Activated naive CD4-positive, alpha-beta T cell treated with Interleukin-2 at 50 U/mL for 16 hours (primary cell): ENCODE measurements at places on chromosomes 2 and 18.

GRCh38 chr2:234288974-234289455, 207.9 kb downstream of the ARL4C start:
- peak; percentile 75 for DNase-seq

GRCh38 chr2:191927991-191928390, 81.1 kb upstream of the CAVIN2 start:
- no peak for DNase-seq

GRCh38 chr2:25358836-25359235, 17.1 kb upstream of the DNMT3A start:
- DNase-seq = no peak

GRCh38 chr18:48165111-48165866, 234.8 kb upstream of the SMAD2 start:
- DNase-seq = no peak

- DNase-seq = no peak
Observed at GRCh38 chr2:11203480-11203879, 48.2 kb downstream of the SLC66A3 start.

GRCh38 chr2:660586-661359, 16.4 kb downstream of the TMEM18 start:
- DNase-seq = no peak

DNA sequence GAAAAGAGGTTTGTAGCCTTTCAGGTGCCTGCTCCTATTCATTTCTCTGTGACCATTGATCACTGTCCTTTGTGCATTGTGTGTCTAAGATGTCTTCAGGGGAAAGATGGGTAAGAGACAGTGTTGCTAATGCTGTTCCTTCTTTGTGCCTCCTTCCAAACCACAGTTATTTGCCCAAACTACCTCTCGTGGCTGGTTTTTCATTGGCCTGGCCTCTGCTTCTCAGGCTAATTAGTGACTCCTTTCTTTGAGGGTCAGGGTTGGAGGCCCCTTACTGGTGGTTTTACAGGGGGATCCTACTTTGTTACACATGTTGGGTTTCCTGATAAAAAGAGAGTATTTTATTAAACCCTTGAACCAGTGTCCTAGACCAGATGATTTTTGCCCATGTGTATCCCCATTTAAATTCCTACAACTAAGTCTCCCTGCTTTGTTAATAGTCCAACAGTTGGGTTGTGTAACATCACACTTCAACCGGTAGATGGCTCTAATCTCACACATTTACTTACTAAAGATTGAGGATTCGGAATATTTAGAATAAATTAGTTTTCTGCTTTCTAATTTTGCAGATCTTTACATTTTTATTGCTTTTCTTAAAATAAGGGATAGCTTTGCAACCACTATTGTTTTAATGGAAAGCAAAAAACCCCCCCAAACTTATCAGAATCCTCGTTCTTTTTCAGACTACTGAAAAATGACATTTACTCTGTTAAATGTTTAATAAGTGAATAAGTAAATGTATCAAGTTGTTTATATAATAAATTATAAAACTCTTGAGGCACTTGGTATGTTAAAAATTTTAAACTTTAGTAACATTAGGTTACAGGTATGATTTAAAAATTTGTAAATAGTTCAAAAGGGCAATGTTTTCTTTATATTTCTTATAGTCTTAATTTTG, 2.4 kb downstream of the MARS2 start:
- DNase-seq = no peak

DNA sequence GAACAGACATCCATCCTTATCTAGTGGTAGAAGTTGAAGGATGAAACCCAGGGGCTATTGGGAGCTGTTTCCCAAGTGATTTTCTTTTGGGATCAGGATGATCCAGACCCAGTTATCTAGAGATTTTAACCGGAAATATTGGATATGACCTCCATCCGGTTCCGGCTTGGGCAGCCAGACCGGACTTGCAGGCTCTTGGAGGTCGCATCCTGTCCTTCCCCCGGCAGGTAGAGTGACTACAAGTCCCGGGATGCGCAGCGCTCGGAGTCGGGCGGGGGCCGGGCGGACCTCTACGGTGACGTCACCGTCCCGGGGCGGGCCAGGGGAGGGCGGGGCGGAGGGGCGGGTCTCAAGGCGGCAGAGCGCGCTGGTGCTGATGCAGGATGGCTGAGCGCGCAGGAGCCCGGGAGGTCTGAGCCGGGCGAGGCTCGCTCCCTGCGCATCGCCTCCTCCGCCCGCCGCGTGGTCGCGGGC, at the start of gene KIF5C:
Gene KIF5C (plus strand): TSS at position 360 of the 474 bp plus-strand sequence. CDS start 391 bp downstream, outside the sequence.
- peak; percentile 86 for DNase-seq

DNA sequence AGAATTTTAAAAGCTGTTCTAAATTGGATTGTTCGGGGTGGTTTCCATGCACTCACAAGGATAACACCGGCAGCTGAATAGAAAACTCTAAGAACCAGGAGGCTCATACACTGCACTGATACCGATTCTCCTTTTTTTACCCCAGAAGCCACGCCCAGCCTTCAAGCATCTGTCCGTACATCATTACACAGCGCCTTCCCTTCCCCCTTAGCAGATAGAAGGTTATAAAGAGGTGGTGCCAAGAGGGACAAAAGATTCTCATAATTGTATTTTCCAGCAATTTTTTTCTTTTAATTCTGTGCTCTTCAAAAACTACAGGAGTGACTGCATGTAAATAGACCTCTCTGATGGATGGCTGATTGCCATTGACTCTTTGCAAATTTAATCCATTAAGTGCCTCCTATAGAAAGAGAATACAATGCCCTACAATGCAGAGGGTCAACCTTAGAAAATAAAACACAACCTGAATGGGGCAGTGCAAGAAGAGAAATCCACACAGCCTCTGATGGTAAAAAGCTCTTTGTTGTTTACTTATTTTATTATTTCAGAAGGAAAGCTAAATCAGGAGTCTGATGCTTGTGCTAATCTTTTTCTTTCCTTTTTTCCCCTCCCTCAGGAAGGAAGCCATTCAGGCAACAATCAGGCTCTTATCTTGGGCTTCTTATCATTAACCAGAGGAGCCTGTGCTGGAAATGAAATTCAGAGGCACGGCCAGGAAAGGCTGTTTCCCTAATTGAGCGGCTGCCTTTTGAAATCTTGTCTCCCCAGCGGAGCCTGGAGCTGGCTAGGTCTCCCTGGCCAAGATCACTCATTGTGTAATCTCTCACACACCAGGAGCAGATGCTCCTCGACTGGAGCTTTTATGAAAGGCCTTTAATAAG, 198.9 kb upstream of the NABP1 start:
- DNase-seq = no peak

DNA sequence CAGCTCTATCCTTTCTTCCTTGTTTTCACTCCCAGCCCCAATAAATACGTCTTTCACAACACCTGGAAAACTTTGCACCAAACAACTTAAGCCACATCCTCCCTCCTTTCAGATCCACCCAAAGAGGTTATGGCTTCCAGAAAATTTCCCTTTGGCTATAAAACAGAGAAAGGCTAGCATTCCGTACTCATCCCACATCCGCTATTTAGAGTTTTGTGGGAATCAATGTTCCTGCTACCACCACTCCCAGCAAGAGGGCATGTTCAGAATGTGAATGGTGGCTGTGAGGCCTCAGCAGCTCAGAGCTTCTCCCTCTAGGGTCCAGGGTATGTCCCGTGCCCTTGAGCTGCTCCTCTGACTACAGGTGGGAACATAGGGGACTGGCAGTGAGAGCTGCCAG, 214.6 kb downstream of the NCK2 start:
- DNase-seq = no peak

DNA sequence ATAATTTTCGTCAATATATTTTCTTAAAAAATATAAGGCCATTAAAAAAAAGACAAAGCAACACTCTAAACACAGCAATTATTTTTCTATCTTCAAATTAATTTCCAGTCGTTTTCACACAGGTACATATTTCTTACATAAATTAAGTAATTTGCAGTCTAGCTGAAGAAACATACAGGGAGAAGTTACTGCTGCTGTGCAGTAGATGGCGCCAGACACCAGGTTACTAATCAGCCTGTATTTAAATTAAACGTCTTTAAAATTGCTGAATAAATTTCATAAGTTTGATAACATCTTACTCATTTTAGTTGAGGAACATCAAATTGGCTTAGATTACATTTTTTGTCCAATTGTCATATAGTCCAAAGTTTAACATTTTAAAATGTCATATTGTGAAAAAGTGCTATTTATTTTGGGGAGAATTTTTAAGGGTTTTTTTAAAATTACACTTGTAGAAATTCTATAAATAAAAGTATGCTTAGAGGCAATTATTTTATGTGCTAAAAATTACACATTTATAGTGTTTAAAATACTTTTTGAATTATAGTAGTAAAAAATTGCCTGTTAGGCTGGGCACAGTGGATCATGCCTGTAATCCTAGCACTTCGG, 88.4 kb downstream of the PMAIP1 start:
- DNase-seq = peak; percentile 51

GRCh38 chr2:112239862-112240261, 15.0 kb downstream of the ZC3H8 start:
- DNase-seq = no peak

DNA sequence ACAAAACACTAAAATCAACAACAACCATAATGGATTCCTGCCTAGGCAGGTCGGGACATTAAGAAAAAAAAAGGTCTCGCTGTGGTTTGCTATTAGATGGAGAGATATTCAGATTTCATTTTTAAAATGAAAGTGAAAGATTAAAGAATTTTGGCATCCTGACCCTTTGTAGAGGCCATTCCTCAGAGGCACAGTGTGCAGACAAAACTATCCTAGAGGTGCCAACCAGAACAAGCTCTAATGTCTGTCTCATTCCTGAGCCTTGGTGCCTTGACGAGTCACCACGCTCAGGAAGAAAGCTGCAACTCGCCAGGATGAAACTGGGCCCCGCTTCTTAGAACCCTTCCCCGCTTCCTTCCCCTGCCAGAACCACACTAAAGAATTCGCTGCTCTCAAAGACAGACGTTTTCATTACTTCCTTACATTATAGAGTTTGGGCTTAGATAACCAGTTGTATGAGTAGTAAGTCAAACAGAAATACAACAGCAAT, 156.0 kb downstream of the TGIF1 start:
- DNase-seq = no peak

GRCh38 chr2:24343225-24343882, 17.0 kb downstream of the ITSN2 start:
- no peak for DNase-seq

DNA sequence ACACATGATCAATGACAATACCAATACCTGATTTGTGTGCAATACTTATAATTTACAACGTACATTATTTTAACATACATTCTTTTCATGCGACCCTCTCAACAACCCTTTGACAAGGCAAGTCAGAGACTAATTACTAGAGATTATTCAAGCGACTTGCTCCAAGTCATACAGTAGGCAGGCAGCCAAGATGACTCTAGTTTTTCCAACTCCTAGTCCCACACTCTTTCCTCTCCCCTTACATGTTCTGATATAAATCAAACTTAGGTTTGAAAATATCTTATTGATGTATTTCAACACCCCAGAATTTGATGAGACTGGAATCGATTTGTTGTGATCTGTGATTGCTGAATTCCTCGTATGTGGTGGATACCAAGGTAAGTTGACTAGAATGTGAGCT, 8.0 kb upstream of the CYP27C1 start:
- no peak for DNase-seq

DNA sequence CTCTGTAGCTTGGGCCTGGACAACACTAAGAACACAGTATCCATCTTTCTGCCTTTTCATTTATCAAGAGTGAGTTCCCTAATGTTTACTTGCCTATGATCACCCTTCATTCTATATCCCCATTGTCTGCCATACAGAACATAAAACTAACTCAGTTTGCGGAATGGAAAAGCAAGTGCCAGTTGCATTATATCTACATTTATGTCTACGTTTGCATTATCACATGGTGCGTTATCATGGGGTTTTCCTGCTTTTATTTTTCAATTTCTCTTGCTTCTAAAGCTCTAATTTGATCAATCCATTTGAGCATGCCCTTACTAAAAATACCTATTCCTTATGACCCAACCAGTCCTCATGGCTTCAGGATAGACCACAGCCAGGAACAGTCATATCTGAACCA, 421.6 kb upstream of the VWC2L start:
- no peak for DNase-seq

DNA sequence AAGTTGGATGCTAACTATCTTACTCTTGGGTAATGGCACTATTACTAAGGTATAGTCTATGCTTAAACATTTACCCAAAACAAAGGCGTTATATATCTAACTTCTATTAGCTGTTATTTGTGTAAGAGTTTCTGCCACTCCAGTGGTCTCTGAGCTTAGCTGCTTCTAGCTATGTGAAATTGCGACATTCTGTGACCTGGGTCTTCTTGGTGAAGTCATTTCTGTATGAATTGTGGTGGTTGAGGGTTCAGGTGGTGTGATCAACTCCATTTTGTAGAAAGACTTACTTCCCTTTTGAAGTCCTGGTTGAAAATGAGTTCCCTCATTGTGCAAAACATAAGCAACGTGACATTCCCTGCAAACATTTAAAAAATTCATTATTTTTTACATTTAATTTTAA, 221.6 kb downstream of the PIK3C3 start:
- no peak for DNase-seq

DNA sequence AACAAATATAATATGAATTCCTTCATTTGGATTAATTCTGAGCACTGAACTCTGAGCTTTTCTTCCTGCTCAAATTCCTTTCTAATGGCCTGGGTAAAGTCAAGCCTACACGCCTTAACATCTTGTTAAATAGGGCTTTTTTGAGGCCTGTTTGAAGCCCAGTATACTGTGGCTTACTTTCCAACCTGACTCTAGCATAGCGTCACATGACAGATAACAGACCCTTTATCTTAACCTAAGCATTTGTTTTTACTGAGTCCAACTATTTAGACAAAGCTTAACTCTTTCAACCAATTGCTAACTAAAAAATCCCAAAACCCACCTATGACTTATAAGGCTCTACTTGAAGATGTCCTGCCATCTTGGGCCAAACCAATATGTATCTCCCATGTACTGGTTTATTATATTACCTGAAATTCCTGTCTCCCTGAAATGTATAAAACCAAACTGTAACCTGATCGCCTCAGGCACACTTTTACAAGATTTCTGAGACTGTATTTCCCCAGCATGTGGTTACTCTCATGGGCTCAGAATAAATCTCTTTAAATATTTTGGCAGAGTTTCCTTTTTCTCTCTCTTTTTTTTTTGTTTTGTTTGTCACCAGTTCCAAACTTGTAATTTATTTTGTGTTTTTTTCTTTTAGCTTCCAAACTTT, 271.1 kb upstream of the VWC2L start:
- no peak for DNase-seq

DNA sequence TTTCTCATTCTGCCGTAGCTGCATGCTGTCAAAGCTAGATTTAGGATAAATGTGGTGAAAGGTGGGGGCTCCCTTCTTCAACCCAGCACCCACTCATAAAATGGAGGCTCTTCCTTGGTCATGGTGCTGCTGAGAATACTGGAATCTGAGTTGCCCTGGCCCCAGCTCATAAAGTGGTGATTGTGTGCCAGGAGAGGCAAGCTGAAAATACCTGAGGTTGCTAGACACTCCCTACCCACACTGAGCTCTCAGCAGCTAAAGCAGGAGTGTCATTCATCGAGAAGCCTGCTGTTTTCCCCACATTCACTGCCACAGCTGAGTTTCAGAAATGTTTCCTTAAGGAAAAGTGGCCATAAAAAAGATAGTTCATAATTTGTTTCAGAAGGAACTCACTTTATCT, 297.1 kb upstream of the RBMS1 start:
- DNase-seq = no peak
